ENCODE measurements at places on chromosomes 3 and 15.

GRCh38 chr15:95350908-95351307 lies 979.6 kb upstream of the NR2F2 start:
- no peak for DNase-seq

DNA sequence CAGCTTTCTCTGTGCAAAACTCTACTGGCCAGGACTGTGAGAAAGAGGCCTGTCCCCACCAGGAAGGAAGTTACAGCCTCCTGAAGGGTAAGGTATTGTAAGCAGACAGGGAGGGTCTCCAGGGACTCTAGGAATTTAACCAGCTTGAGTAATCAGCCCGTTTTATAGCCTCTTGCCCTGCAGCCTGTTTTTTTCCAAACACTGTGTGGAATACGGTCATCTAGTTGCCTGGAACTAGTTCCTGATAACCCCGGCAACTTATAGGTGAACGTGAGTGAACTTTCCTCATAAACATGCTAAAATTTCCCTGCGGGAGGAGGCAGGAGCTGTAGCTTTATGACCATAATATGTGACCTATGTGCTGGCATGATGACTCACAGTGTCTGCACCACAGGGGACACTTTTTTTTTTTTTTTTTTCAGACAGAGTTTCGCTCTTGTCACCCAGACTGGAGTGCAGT lies 60.1 kb upstream of the DAZL start:
- DNase-seq: peak; percentile 1

- peak; percentile 21 for DNase-seq
Measured at GRCh38 chr3:49461443-49462171, 8.5 kb upstream of the DAG1 start.

GRCh38 chr3:15528854-15529537 lies 7.5 kb upstream of the COLQ start:
- no peak for DNase-seq

DNA sequence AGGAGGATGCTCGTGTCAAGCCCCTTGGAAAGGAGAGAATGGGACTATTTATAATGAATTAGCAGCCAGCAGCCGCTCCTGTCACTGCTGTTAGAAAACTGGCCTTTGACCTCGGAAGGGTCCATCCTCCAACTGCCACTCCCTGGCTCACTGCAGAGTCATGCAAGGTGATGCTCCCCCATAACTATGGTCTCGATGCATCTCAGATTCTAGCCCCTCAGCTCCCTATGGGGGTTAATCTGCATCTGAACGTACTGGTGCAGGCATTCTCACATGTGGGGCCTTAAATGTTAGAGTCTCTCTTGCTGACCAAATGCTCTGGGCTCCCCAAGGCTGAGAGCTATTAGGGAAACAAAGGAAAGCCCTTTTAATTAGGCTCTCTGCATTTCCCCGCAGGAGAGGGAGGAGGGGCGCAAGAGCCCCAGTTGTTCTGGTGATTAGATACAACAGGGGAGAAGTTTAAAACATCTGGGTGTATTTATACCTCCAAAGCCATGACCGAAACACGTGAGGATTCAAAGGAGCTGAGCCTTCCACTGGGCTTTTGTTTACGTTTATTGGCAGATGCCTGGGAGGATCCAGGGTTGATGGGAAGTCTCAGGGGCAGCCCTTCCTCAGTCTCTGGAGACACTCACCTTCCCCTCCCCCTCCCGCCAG lies 182.5 kb downstream of the OPA1 start:
- DNase-seq: no peak

DNA sequence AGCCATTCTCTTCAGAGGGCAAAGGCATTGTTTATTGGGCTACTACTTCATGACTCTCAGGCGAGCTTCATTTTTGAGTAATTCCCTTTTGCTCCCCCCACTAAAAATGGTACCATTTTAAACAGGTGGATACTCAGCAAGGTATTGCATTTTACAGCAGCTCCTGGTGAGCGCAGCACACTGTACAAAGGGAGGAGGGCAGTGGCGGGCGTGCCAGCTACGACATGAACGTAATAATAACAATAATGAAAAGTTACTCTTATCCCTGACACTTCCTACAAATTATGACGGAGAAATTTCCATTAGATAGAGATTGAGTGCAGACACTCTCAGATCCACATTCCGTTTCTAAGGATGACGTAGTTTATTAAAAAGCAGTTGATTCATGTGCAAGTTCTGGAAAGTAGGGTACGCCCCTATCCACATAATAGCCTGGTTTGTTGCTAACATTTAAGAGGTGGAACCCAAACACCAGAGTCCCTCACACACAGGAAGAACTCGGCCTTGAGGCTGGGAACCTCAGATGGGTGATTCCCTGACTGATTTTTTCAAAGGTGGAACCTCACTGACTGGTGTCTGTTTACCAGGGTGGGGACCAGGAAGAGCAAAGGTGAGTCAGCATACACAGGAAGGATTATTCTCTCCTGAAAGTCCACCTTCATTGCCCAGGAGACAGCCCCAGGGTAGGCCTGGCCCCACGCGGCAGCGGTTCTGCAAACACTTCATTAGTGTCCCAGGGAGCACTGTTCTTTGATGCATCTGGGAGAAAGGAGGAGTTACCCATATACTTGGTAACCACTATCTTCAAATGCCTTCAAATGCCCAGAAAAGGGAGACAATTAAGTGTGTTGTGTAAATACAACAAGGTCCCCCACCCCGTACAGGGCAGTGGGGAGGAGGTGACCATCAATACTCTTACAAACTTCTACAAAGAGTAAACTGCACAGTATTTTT lies 69.9 kb downstream of the LDHAL6B start:
- DNase-seq: no peak

DNA sequence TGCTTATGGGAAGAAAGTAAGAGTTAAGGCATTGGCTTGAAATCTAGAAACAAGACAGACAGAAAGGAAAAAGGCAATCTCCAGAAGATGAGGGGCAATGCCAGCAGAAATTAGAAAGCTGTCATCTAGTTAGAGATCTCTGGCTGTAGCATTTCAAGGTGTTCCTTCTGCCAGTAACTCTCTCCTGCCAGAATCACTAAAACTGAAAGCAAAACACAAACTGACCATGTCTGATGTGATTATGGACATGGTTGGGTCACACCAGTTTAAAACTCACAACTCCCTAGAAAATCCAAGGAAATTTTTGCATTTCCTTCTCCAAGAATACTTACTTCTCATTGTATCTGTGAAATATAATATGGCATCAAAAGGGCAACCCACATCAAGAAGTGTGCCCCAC lies 82.9 kb downstream of the LDHAL6B start:
- no peak for DNase-seq

- DNase-seq: no peak
Measured at GRCh38 chr15:60390231-60390630, 7.6 kb downstream of the ANXA2 start.

GRCh38 chr3:24451461-24452099 lies 43.1 kb downstream of the THRB start:
- peak; percentile 28 for DNase-seq

DNA sequence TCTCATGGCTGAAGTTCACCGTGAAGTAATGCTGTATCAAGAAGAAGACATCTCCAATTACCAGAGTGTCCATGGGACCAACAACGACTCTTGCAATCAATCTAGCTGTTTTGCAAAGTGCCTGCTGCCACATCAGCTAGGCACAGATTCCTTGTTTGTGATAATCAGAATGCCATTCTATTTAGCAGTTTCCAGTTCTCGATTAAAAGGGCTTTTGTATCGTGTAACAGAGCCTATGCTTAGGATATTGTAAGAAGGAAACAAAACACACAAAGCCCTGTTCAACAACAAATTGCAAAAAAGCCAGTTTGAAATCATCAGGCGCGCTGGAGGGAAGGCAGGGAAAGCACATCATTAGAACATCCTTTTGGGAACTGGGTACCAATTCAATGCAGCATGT lies 26.1 kb downstream of the RASGRF1 start:
- no peak for DNase-seq

DNA sequence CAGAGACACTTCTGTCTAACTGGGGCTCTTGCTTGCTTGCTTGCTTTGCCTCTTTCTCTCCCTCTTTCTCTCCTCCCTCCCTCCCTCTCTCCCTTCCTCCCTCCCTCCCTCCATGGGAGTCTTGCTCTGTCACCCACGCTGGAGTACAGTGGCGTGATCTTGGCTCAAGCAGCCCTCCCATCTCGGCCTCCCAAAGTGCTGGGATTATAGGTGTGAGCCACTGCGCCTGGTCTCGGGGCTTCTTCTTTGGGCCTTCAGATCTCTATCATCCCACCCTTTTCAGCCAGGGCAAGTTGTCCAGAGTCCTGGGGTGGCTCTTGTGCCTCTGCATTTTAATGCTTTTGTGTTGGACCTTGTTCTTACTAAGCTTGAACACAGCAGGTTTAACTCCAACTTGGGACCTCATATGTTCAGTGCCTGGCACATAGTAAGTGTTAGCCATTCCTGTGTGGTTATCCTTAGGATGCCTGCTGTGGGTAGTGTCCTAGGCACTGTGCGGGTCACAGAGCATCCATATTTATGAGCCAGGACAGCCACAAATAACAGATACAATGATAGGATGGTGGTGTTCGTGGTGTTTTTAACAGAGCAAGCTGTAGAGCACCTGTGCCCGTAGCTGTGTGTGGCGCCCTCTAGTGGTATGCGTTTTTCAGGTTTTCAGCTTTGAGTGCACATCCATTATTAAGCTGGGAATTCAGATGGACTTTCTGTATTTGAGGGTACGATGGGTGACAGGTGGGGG lies 75.1 kb downstream of the CCK start:
- DNase-seq: peak; percentile 68

- DNase-seq: no peak
Measured at GRCh38 chr15:49900903-49901235, 218.2 kb downstream of the ATP8B4 start.

DNA sequence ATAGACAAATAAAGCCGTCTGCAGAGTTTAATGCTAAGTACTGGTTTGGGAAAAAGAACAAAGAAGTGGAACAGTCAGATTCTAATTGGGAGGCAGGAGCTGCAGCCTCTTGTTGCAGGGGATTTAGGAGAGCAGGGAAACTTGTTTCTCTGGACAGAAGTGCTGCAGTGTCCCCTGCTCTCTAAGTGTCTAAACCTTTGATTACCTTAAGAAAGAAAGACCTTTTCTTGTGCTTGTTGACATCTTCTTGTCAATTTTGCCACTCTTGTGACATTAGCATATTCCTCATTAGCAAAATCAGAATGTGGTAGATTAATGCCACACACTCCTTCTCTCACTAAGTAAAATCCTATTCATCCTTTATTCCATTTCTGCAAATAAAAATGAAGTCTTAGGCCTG lies 38.8 kb downstream of the TRAT1 start:
- DNase-seq: no peak

DNA sequence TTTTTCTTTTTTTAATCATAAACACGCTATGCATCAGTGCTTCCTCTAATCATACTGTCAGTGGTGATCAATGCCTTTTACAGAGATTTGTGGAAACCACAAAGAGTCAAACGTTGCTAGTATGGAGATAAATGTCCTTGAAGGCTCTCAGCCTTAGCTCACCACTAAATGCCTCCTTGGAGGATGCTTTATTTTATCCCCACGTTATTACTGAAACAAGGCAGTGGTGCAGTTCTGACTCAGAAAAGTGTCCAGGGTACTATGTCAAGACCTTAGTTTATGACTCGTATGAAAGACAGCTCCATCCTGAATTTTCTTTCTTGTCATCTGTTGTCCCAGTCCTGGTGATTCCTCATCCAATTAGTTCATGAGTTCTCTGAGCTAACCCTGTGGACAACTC lies 1146.7 kb downstream of the IGSF11 start:
- DNase-seq: no peak

DNA sequence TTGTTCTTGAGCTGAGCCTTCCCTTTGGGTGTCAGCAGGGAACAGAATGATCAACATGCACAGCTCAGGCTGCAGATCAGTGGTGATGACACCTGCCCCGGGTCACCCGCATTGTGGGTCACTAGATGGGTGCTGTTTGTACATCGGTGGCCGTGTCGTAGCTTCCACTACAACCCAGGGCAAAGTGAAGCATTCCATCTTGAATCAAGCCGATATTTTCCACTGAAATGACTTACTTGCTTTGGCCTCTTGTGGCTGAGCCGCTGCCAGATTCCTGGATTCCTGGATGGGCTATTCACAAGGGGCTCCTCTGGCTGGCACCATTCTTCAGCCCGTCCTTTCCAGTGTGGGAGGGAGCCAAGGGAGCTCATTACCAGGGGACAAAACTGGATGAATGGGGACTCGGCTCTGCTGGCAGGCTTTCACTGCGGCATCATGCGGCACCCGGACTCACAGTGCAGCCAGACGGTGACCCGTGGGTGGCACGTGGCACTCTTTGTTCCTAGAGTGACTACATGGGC lies 65.6 kb downstream of the SLCO3A1 start:
- no peak for DNase-seq

DNA sequence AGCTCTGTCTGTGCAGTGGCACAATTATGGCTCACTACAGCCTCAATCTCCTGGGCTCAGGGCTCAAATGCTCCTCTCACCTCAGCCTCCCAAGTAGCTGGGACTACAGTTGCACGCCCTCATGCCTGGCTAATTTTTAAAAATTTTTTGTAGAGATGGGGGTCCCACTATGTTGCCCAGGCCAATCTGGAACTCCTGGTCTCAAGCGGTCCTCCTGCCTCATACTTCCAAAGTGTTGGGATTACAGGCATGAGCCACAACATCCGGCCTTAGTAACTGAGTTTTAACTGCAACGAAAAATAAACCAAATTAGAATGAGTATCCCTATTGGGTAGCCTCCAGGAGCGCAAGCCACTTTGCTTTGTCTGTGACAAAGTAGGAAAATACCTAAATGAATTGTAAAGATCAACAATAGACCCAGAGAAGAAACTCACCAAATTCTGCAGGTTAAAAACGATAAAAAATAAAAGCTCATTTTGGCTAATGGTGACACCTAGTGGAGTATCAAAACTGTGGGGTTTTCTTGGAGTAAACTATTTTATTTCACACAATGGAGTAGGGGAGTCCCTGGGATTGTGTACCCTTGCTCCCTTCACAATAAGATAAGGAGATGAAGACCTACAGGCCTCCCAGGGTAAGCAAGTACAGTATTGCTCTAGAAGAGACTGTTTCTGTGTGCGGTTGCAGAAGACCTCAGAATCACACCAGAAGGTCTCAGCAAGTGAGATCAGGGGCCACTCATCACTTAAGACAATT lies 21.0 kb upstream of the CA12 start:
- DNase-seq: peak; percentile 68

- no peak for DNase-seq
Measured at GRCh38 chr3:57942872-57943283, 65.3 kb upstream of the FLNB start.

DNA sequence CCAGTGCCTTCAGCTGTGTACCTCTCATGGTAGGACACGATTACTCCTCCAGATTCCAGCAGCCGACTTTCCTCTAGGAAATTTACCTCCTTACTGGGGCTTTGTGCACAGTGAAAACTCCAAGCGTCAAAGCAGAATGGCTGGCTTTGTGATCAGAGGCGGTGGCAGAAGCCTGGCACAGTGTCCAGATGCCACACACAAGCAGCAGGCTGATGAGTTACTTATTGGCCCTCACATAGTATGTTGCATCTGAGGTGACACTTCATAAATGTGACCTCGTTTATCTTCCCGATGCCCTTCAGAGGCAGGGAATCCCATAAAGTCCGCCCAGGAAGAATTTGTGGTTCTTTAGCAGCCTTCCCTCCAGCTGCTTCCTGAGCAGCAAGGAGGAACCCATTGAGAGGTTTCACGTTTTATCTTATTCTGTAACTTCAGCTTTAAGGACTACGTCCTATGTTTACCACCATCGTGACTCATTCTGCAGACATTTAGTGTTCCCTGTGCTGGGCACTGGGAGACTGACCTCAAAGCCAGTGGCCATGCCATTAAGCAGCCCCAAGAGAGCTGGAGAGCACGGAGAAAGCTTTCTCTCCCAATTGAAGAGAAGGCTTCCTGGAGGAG lies 107.1 kb upstream of the C15orf61 start:
- peak; percentile 33 for DNase-seq

GRCh38 chr3:142897807-142898206 lies 8.9 kb upstream of the PCOLCE2 start:
- DNase-seq: no peak

GRCh38 chr15:30041868-30042267 lies 40.9 kb upstream of the GOLGA8J start:
- no peak for DNase-seq
